ENCODE measurements at places on chromosomes 2 and 18. TPM values are rescaled to one million over a fixed set of nuclear protein-coding genes. Genes with fewer than 3 reads are reported as not detected.
A peak's percentile ranks its signal among the peaks of the same experiment; 100 is the strongest.

DNA sequence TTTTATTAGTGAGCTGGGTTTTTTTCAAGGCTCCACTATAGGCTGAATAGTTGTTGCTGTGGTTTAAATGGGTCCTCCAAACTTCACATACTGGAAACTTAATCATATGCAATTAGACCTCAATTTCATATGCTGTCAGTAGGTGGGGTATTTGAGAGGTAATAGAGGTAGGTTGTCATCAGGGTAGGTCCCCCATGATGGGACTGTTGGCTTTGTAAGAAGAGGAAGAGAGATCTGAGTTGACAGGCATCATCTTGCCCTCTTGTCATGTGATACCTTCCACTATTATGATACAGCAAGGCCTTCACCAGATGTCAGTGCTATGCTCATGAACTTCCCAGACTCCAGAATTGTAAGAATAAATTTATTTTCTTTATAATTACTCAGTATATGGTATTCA lies 819.4 kb downstream of the LRP1B start:
- no peak for DNase-seq
- no peaks in the 10 kb centered on the region for H3K4me1 ChIP-seq
- H3K27ac ChIP-seq, result no peak overlapping the region
- no peaks in the 10 kb centered on the region for H3K36me3 ChIP-seq
- H3K27me3 ChIP-seq, result no peaks in the 10 kb centered on the region

The RAMP1 gene
- total RNA-seq, result not detected

GRCh38 chr2:226738191-226738820 lies 61.3 kb downstream of the IRS1 start:
- H3K27me3 ChIP-seq, result no peaks in the 10 kb centered on the region
- no peaks in the 10 kb centered on the region for H3K4me1 ChIP-seq
- H3K4me3 ChIP-seq, result no peak overlapping the region
- no peak overlapping the region for H3K27ac ChIP-seq

GRCh38 chr18:63109022-63109421 lies 210.5 kb downstream of the BCL2 start:
- peaks cover 17% of the 10 kb centered on the region for H3K4me1 ChIP-seq
- H3K4me3 ChIP-seq, result no peak overlapping the region
- no peaks in the 10 kb centered on the region for H3K36me3 ChIP-seq
- H3K27me3 ChIP-seq, result no peaks in the 10 kb centered on the region
- no peak for DNase-seq

GRCh38 chr2:222000326-222000725 lies 298.5 kb downstream of the PAX3 start:
- no peak overlapping the region for H3K4me3 ChIP-seq
- no peaks in the 10 kb centered on the region for H3K27me3 ChIP-seq
- no peak overlapping the region for H3K27ac ChIP-seq

GRCh38 chr18:43420950-43421349 lies 143.7 kb upstream of the SYT4 start:
- no peak overlapping the region for H3K27ac ChIP-seq
- no peaks in the 10 kb centered on the region for H3K36me3 ChIP-seq
- DNase-seq, result no peak
- no peaks in the 10 kb centered on the region for H3K4me1 ChIP-seq

DNA sequence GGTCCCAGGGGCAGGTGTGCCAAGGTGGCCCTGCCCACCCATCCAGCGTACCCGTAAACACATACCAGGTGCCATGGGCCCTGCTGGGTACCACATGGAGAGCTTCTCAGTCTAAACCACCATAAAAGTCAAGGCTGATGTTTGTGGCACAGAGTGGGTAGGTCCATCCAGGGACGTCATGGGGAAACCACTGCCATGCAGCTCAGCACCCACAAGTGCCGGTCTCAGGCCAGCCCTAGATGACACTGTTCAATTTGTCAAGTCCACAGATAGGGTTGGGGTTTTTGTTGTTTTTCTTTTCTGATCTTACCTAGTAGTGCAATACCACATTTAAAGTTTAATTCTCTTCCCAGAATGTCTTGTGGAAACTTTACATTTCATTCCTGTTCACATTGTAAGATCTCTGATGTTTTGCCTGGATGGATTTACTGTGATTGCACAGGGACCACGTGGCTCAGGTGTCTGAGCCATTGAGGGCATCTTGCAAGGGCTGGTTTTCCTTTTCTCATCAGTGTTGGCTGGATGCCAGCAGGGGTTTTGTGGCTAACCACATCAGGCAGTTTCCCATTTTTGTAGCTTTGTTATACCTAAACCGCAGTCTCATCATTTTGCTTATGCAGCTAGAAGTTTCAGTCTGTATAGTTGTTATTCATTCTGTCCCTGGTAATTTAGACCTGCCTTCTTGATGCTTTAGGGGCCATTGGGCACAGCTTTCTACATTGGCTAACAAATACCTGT lies 64.7 kb downstream of the STK25 start:
- peak; percentile 90 for DNase-seq
- no peak overlapping the region for H3K4me3 ChIP-seq
- peaks cover 6% of the 10 kb centered on the region for H3K36me3 ChIP-seq

The AQP4 gene
- not detected for total RNA-seq

DNA sequence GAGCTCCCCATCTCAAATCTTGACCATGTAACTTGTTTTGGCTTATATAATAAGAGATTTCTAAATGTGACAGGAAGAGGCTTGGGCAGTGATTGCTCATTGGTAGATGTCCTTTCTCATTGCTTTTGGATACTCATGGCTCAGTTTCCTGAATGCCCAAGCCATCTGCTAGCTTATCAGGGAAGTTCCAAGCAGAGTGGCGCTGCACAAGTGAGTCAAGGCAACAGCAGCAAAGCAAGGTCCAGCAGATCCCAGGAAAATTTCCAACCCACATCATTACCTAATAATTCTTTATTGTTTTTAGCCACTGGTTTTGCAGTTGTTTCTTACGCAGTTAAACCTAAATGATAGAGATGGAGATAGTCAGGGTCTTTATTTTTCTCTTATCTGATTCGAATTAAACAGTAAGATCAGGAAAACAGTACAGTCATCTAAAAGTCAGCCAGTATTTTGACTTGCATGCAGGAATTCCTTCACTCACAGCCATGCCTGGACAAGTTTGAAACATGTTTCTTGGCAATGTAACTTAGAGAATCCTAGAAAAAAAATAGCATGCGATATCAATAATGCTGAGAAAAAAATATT lies 349.7 kb upstream of the TMEFF2 start:
- DNase-seq, result no peak
- no peak overlapping the region for H3K27ac ChIP-seq
- no peak overlapping the region for H3K4me3 ChIP-seq
- H3K4me1 ChIP-seq, result no peaks in the 10 kb centered on the region

The MC5R gene
- total RNA-seq, result not detected

GRCh38 chr2:216837740-216838139 lies 22.1 kb downstream of the TNP1 start:
- no peak overlapping the region for H3K4me3 ChIP-seq
- no peak for DNase-seq
- H3K4me1 ChIP-seq, result no peaks in the 10 kb centered on the region
- no peak overlapping the region for H3K27ac ChIP-seq

GRCh38 chr18:73840319-73840945 lies 307.2 kb downstream of the FBXO15 start:
- DNase-seq, result no peak
- H3K27me3 ChIP-seq, result peaks cover 9% of the 10 kb centered on the region
- no peaks in the 10 kb centered on the region for H3K4me1 ChIP-seq
- H3K4me3 ChIP-seq, result no peak overlapping the region

The GNAL gene
- 0.11 TPM for total RNA-seq

All from CD4-positive, alpha-beta T cell (primary cell).